ENCODE measurements at places on chromosomes 3 and 15. TPM values are rescaled to one million over a fixed set of nuclear protein-coding genes. Genes with fewer than 3 reads are reported as not detected.

DNA sequence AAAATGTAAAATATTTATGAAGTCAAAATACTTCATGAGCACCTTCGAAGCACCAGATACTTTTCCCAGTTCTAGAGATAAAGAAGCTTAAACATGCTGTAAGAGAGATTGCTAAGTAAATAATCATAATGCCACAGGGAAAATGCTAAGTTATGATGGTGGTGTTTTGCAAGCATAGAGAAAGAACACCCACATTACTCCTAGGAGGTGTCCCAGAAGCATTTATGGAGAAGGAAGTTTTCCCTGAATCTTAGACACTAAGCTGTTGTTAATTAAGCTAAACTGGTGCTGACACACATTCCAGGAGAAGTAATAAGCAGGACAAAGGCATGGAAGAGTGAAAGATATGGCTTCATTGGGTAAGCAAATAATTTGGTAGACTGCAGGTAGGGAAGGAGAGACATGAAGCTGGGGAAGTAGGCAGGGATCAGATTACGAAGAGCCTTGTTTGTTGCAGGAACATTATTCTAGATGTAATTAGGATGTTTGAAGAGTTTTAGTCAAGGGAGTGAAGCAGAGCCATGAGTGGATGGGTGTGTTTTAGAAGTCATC lies 40.4 kb upstream of the CHMP2B start:
- DNase-seq, result no peak

DNA sequence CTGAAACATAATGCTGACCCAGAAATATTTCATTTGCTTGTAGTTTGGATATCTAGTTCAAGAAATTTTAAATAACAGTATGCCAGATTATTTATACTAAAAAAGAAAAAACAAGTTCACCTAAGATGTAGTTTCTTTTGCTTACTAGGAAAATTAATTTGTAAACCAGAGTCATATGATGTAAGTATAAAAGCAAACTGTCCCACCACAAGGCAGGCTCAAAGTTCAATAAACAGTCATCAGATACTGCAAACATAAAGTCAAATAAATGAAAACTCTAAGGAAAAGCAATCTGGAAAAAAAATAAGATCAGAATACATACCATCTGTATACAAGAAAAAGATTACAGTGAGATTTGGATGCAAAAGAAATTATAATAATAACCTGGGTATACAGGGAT lies 40.2 kb upstream of the WDR5B start:
- no peak for DNase-seq

- no peak for DNase-seq
These were observed 66.5 kb upstream of the PYGO1 start for GRCh38 chr15:55654561-55655031.

DNA sequence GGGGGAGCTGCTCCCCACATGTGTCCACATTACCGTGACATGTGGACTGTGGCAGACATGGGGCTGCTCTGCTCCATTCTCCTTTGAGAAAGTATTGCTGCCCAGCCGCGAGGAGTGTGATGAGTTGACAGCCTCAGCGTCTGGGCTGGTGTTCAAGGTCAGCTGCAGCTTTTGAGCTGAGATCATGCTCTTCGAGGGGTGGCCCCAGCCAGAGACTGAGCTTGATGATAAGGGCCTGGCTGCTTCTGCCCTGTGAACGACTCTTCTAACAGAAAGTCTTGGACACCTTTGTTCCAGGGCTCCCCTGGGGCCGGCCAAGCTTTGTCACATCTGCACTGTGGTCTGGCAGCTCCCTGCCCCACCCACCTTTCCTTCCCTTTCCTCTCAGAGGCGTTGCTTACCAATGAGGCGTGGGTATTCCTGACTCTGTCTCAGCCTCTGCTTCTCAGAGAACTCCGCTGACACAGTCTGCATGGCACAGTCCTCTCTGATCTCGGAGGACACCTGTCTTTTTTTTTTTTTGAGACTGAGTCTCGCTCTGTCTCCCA lies 86.6 kb downstream of the CHRD start:
- DNase-seq, result peak; percentile 59

- no peak for DNase-seq
These were observed 459.7 kb upstream of the ZNF717 start for GRCh38 chr3:76245073-76245472.

DNA sequence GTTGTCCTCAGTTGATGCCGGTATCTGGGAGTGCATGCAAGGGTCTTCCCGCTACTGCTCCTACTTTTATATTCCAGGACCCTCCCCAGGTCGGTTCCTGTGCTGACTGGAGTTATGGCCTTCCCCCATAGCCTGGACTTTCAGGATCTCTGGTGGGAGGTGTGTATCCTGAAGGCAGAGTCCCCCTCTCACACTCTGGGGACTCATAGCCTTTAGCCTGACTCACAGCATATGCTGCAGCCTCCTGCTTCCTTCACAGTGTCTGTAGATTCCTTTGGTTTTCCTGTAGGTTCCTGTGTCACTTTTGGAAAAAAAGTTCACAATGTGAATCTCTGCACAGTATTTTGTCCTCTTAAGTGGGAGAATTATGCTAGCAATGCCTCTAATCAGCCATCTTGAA lies 180.6 kb upstream of the RBMS3 start:
- no peak for DNase-seq

DNA sequence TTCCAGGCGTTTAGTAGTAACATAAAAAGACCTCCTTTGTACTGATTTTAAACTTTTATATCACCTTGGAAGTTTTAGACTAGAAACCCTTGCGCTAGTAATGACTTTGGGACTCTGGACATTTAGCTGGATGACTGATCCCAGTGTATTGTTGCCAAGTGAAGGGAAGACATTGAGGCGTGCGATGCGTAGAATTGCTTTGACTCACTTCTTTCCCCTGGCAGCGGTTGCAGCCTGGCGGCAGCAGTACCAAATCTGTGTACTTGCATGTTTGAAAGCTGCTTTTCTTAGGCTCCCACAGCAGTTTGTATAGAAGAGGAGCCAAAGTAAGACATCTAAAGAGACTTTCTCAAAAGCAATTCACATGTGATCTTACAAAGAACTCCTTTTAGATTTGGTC lies 151.6 kb downstream of the BBX start:
- DNase-seq, result no peak

DNA sequence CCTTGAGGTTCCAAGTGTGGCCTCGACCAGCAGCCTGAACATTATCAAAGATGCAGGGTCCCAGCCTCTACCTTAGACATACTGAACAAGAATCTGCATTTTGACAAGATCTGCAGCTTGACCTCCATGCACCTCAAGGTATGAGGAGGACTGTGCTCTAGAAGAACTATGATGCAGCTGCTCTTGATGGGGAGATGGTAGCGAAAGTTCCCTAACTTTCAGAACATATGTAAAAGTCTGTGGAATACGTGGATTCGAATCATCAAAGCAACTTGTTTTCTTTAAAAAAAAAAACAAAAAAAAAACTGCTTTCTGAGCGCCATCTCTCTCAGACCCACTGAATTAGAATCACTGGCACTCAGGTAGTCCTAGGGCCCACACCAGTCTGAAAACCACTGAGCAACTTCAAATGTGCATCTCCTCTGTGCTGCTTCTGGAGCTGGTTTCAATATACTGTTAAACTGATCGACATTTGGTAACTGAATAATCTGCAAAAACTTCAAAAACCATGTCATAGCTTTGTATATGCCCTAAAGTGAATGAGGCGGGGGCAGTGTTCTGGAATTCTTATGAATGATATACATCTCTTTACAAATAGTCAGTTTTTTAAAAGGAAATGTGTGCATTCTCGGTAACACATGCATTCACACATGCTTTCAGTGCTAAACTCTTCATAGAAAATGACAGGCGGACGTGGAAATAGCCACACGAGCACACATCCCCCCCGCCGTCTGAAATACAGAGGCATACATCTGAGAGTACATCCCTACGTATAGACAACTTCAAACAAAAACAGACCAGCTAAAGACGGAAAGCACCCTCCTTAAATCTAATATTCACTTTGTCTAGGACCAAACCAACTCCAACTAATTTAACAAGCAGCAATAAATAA lies 128.8 kb downstream of the FOXP1 start:
- no peak for DNase-seq

GRCh38 chr15:32799936-32800535 lies 82.2 kb downstream of the GREM1 start:
- DNase-seq, result no peak

- DNase-seq, result no peak
These were observed 27.4 kb downstream of the CLK3 start for GRCh38 chr15:74642734-74643664.

DNA sequence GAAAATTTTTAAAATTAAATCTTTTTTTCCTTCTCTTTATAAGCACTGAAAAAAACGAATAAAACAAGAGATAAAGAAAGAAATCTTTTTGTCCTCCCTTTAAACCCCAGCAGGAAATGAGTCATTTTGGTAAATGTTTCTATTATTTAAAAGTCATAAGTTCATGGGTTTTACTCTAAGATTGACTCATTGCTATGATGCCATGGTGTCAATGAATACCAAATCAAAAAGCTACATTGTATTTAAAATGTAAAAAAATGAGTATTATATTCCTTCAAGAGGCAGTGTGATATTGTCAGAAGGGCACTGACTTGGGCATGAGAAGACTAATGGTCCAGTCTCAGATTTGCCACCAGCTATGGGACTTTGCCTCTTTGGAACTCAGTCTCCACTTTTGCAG lies 303.4 kb upstream of the DNAJC19 start:
- DNase-seq, result no peak

- no peak for DNase-seq
These were observed 63.0 kb downstream of the CPN2 start for GRCh38 chr3:194287977-194288706.

DNA sequence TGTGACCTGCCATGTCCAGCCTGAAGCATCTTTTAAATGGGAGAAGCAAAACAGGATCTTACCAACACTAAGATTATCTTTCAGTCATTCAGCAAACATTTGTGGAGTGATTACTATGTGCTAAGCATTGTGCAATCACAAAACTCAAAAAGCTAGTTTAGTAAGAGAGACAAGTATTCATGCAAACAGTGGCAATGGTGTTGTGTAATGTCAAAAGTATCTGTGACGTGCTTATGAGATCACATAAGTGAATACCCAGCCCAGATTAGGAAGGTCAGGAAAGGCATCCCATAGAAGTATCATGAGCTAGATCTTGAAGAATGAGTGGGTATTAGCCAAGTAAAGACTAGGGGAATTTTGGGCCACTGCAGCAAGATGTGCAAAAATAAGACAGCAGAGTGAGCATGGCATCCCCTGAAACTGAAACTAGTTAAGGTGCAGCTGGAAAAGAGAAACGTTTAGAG lies 32.1 kb downstream of the SEC62 start:
- no peak for DNase-seq

TRPM1 gene
- not detected for total RNA-seq

ASB14 gene
- total RNA-seq, result not detected

ITIH1 gene
- not detected for total RNA-seq

NUP210 gene
- 1.5 TPM for total RNA-seq

NTRK3 gene
- not detected for total RNA-seq

BTLA gene
- not detected for total RNA-seq

GOLGA8J gene
- total RNA-seq, result not detected
